ENCODE measurements at places on chromosomes 2 and 18. TPM values are rescaled to one million over a fixed set of nuclear protein-coding genes. Genes with fewer than 3 reads are reported as not detected.

ID2 gene
- total RNA-seq: 55.0 TPM

CYP26B1 gene
- 0.42 TPM for total RNA-seq

KANSL1L gene
- total RNA-seq: 11.4 TPM

SLC14A1 gene
- total RNA-seq: not detected

ROCK2 gene
- 21.3 TPM for total RNA-seq

DSC2 gene
- 29.8 TPM for total RNA-seq

DNA sequence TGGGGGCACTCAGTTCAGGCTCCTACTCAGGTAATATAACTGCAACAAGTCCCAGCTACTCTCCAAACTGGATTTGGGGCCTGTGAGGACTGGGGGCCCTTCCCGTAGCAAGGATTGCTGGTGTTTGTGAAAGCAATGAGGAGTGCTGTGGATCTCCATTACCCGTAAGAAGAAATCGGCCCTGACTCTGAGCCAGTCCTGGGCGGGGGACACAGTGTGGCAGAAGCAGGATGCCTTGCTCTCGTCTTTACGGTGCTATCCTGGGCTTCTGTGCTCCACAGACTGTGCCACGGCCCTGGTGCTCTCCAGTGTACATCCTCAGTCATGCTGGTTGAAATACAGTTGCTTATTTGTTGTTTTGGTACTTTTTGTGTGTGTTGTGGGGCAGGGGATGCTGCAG lies 172.9 kb downstream of the NDUFA10 start:
- no peak for DNase-seq

DNA sequence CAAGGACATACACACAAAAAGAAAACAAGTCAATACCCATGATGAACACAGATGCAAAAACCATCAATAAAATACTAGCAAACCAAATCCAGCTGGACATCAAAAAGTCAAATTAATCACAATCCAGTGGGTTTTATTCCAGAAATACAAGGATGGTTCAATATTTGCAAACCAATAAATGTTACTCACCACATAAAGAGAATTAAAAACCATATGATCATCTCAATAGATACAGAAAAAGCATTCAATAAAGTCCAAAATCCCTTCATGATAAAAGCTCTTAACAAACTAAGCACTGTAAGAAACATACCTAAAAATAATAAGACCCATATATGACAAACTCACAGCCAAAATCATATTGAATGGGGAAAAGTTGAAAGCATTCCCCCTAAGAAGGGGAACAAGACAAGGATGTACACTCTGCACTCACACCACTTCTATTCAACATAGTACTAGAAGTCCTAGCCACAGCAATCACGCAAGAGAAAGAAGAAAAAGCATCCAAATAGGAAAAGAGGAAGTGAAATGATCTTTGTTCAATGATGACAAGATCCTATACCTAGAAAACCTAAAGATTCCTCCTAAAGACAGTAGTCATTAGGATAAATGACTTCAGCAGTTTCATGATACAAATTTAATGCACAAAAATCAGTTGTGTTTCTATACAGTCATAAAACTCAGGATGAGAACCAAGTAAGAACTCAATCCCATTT lies 62.6 kb downstream of the TRAPPC8 start:
- DNase-seq: no peak

DNA sequence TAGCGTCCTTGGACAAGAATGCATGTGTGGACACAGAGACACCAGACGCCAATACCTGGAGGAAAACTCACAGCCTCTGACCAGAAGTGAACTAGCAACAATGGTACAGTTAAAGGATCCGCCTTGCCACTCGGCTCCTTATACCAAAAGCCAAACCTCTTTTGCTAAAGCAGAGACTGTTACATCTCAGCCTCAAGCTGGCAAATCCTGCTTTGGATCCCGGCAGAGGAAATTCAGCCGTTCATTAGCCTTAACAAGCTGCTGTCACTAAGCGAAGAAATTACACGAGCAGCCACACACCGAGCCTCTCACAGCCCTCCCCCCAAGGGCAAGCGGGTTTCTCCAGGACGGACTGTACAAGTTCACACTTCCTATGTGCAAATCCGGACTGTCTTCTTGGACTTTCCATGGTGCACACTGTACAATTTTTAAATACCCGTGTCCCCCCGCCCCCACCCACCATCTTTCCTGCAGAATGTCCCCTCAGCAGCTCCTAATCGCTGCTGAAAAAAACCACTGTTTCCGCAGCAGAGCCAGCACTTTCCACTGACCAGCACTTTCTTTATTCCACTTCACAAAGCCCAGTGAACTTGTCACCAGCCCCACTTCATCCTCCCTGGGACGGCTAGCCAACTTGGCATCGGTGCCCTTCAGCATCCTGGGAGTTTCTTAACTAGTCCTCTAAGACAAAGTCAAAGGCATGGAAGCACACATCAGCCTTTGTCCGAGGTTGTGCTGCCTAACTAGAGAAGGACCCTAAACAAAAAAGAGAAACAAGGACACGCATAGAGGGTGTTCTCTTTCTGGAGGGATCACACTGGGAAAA lies 1.5 kb downstream of the KLF7 start:
- no peak for DNase-seq

GRCh38 chr2:98810588-98810928 lies 79.6 kb upstream of the MGAT4A start:
- DNase-seq: no peak

DNA sequence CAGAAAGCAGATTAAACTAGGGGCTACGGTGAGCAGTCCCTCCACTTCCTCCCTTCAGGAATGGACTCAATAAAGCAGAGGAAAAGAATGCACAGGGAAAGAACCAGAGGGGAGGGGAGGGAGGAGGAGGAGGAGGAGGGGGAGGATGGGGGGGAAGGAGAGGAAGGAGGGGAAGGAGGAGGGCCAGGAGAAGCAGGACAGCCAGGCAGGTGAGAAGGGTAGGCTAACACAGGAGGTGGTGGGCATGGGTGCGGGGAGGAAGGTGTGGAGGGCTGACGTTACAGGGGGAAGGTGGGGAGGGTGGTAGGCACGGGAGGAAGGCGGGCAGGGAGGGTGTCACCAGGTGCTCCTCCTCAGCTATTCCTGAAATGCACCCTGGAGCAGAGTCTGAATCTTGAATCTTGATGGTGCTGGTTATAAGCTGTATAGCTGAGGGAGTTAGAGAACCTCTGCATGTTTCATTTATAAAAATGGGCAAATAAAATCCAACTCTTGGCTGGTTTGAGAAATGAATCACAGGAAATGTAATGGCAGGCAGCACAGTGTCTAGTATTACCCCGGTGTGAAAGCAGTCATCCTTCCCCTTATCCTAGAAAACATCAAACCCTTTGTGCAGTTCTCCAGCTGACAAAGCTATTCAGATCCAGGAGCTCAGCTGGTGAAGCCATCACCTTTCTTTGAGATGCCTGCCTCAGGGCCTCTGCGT lies 3.4 kb downstream of the TMEM18 start:
- no peak for DNase-seq

DNA sequence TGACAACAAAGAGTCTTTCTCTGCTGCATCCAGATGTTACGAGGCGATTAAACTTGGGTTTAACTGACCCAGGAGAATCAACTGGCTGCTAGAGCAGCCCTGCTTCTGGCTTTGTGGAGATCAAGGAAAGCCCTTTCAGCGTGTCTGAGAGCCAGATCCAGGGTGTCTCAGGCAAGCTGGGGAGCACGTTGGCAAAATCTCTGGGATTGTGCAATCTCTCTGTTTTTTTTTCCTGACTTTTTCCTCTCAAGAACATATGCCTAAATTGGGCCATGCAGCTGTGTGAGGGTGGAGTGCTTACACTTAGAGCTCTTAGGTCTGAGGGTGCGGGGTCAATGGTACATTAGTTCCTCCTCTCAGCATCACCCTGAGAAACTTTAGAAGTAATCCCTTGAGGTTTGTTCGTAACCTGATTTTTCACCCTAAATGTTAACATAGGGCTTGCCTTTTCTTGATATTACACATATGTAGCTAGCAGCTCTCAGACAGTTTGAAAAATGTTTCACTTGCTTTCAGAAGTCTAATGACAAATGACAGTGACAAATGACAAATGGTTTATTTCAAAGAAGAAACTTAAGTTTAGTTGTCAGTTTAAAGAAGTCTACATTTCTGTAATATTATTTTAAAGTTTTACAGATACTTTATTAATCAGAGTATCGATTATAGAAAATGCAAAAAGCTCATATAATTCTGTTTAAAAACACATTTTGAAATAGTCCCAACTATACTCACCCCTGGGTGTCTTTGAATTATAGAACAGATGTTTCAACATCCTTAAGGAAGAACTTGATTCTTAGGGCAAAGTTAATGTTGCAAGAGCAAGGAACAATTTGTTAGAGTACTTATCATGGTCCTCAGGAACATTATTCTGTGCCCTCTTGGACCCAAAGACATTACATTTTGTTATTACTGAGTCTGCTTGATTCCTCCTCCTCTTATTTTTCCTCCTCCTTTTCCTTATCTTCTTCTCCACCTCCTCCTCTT lies 38.4 kb upstream of the ZSWIM2 start:
- no peak for DNase-seq

DNA sequence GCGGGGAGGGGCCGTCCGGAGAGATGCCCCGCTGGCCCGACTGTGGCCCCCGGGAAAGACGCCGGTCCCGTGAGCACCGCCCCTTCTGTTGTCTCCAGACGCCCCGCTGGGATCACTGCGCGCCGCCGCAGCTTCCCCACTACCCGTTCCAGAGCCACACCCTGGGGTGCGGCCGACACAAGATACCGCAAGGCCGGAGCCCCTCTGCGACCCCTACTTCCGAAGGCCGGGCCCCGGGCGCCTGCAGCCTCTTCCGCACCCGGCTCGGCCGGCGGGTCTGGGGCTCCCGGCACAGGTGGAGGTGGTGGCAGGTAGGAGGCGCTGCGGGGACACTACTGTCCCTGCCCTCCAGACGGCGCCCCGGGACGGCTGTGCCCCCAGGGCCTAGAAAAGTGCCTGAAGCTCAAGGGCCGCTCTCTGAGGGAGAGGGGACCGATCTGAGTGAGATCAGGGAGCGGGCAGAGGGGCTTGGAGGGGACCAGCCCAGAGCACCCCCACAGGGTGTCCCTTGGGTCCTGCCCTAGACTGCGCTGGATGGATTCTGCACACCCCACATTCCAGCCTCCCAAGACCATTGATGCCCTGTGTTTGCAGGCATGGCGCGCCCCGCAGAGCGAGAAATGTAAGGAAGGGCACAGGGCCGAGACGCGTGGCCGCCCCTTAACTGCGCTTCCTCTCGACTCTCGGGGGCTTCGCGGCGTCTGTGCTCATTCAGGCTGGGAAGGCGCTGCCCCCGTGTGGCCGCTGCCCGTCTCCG lies 80.0 kb downstream of the GFPT1 start:
- peak; percentile 89 for DNase-seq

GRCh38 chr2:25701801-25702200 lies 28.4 kb upstream of the DTNB start:
- DNase-seq: no peak

GRCh38 chr18:9546468-9546867 lies 67.9 kb downstream of the PPP4R1 start:
- DNase-seq: no peak
